Stimulated activated CD4-positive, alpha-beta T cell treated with anti-CD3 and anti-CD28 coated beads, TNF-alpha, amount 100 ng/mL, for 4 hours (primary cell): ENCODE measurements at places on chromosomes 7 and 10.

GRCh38 chr10:6667679-6668270 is 87.7 kb upstream of the PRKCQ start:
- DNase-seq = no peak

GRCh38 chr10:122706467-122706866 is 6.8 kb upstream of the C10orf120 start:
- DNase-seq = no peak

DNA sequence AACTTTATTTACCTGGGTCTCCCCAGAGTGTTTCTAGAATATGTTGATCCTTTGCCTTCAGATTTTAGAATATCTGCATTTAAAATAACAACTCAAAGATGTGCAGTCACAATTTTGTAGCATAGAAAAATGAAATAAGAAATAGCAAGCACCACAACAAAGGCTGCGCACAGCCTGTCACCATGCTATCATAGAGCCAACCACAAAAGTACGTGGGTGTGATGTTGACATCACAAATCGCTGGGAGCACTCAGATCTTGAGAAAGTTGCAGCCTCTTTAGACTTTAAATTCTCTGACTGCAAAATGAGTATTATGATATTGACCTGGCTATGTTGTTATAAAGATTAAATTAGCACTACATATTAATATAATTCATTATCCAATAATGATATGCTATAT is 177.9 kb downstream of the TNS3 start:
- DNase-seq = no peak

- DNase-seq = no peak
Measured at GRCh38 chr10:6151087-6151977, 51.4 kb upstream of the PFKFB3 start.

DNA sequence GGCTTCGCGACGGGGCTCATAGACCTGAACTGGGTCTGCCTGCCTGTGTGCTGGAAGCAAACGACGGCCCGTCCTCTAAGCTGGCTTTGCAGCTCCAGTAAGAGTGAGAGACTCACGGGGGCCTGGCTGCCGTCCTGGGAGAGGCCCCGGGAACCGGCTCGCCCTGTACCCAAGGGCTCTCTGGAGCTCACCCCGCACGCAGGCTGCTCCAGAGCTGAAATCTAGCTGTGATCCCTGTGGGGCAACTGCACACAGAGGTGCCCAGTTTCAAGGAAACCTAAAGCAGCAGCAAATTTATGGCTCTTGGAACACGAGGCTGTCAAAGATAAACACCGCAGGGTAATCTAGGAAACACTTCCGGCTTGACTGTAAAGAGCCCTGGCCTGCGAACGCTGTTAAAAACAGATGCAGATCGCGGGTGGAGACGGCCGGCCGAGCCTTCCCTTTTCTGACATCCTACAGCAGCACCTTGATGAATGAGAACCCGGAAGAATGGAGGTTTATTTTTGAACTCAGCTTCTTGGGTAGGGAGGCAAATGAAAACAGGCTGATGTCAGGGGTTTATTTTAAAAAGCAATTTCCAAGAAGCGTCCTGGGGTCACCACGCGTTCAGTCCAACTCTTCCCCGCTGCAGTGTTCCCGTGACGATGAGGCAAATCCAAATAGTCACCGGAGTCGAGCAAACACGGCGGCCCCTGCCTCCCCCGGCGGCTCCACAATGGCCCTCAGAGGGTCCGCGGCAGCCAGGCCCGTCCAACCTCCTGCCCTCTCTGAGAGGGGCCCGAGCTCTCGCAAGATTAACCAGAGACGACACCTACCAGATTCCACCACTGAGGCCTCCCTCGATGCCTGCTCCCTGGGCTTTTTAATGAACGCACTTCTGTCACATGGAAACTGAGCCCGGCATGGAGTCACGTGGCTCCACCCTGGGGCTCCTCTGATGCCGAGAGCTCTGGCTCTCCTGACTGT is 29.6 kb downstream of the AMZ1 start:
- DNase-seq = no peak
